ENCODE measurements at places on chromosomes 3 and 15.

- no peak for DNase-seq
These were observed 95.1 kb upstream of the TNFAIP8L3 start for GRCh38 chr15:51189669-51190385.

- DNase-seq = no peak
These were observed 68.7 kb downstream of the CHRD start for GRCh38 chr3:184448321-184449160.

- DNase-seq = no peak
These were observed 79.2 kb upstream of the ARHGEF3 start for GRCh38 chr3:56880720-56881575.

DNA sequence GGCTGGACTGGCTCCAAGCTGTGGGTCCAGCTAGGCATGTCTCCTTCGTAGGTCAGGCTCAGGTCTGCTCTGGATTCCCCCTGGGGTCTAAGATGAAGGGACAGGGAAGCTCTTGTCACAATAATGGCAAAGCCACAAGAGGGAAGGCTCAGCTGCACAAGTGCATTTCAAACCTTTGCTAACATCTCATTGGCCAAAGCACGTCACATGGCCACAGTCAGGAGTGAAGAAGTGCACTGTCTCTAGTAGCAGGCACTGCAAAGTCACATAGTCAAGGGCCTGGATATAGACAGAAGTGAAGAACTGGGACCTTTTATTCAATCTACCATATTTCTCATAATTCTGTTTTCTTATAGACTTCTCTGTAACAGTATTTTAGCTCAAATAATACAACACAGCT, 20.1 kb downstream of the DLEC1 start:
- no peak for DNase-seq

DNA sequence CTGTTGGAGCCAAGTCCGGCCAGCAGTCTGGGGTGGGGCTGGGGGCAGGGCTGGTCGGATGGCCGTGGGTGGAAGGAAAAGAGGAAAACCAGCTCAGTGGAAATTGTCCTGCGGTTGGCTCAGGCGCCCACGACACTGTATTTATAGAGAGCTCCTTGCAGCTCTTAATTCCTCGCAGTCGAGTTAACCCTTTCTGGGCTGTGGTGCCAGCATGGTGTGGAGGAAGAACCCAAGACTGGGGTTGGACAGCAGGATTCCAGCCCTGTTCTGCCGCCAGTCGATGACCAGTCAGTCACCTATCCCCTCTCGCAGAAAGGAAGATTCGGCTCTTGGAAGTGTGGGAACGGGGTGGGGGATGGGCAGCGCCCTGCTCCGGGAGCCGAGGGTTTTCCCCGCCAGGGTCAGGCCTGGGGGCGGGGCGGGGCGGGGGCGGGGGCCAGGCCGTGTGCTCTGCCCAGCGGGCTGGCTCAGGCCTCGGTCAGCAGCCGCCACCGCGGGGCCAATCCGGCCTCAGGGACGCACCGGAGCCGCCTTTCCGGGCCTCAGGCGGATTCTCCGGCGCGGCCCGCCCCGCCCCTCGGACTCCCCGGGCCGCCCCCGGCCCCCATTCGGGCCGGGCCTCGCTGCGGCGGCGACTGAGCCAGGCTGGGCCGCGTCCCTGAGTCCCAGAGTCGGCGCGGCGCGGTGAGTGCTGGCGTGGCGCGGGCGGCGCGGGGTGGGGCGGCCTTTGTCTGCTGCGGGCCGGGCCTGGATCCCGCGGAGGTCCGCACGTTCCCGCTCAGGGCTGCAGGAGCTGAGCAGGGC, at the start of gene CD276:
Gene CD276 (plus strand): TSS at position 607 of the 804 bp plus-strand sequence. CDS start 15,257 bp downstream, outside the sequence.
- DNase-seq = peak; percentile 29

DNA sequence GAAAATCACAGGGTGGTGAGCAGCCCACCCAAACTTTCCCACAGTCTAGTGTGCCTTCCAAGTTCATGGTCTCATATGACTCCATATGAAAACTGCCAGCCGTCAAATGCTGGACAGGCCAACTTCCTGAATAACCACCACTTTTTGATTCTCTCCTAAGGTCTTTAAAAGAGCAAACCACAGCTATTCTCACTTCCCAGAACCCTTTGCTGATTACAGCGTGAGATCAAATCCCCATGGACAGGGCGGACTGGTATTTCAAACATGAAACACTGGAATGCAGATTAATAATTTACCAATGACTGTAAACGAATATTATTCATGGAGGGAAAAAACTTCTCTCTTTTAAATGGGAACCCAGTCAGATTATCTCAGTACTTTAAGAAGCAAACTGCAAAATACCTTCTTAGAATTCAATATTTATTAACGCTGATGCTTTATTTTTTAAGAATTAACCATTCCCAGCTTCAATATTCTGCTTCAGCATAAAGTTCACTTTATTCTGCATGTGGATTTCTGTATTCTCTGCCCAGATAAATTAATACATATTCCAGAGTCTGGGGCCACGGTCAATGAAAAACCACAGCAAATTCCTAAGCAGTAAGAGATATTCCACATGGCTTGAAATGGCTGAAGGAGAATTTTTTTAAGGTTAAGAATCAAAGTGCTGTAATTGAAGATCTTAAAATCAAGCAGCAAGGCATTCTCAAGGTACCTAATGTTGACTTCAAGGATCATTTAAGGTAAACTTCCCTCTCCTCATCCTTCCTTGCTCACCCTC, 42.9 kb downstream of the MYO1E start:
- DNase-seq = no peak

GRCh38 chr3:113753376-113753985, 6.6 kb downstream of the ATP6V1A start:
- DNase-seq = no peak

GRCh38 chr3:53104762-53105161, 25.5 kb downstream of the RFT1 start:
- no peak for DNase-seq

DNA sequence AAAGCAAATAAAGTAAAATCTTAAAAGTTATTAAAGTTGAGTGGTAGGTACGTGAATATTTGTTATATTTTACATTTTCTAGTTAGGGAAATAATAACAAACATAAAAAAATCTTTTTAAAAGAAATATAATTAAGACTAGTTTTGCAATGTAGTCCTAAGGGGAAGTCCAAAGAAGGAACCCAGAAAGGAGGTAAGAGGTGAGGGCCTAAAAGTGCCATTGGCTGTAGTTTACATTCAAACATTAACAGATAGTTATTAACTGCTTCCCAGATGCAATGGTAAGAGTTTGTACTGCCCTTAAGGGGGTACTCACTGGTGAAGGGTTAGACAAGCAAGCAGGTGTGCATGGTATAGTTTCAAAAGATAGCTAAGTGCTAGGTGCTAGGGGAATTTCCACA, 79.2 kb downstream of the B3GALNT1 start:
- no peak for DNase-seq

DNA sequence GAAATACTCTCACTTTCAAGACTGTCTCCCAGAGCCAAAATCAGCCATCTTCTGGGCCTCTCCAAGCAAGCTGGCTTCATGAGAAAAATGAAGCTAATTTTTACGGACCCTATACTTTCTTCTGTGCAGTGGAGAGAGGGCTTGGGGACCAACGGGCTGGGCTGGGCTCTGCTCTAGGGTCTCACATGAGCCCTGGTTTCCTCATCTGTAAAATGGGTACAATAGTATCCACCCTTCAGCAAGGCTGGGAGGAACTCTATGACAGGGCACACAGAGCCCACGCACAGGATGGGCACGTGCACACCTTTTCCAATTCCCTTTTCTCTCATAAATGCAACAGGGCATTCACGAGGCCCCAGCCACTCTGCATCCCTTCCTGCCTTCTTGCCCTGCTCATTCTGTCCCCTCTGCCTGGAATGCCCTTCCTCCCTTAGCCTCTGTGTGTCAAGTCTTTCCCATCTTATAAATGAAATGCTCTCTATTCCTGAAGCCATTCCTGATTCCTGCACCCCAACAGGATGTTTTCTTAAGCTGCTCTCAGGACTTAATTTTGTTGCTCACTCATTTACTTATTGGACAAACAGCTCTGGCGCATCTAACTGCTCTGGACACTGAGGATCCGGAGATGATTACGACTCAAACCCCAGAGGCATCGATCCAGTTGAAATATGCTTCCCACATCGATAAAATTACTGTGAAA, 32.9 kb upstream of the SEC13 start:
- no peak for DNase-seq

DNA sequence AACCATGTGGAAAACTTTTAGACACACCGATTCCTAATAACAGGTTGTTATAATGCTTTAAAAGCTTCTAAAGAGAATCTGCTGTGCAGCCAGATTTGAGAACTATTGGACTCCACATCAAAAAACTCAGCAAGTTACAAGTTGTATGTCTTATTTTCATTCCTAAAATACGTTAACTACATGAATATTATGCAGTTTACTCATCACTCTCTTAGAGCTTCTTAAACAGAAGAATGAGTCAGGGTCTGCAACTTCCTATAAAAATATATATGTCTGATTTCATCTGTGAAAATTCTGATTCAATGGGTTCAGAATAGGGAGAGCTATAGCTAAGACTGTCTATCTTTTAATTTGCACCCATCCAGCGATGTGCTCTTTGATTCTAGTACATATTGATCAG, 244.2 kb upstream of the EPHA3 start:
- DNase-seq = no peak

DNA sequence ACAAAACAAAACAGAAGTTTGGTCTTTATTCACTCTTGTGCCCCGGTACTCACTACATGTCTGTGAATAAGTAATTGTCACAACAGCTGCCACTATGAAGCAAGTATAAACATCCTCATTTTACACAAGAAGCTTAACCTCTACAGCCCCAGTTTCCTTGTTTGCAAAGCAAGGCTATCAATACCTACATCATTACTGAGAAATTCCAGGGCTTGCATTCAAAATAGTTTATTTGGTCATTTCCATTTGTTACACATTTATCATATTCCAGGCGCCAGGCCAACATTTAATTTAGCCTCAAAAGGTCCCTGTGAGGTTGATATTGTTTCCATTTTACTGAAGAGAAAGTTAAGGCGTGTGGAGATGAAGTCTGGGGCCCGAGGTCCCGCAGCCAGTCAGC, 161.4 kb upstream of the LRTM1 start:
- no peak for DNase-seq

DNA sequence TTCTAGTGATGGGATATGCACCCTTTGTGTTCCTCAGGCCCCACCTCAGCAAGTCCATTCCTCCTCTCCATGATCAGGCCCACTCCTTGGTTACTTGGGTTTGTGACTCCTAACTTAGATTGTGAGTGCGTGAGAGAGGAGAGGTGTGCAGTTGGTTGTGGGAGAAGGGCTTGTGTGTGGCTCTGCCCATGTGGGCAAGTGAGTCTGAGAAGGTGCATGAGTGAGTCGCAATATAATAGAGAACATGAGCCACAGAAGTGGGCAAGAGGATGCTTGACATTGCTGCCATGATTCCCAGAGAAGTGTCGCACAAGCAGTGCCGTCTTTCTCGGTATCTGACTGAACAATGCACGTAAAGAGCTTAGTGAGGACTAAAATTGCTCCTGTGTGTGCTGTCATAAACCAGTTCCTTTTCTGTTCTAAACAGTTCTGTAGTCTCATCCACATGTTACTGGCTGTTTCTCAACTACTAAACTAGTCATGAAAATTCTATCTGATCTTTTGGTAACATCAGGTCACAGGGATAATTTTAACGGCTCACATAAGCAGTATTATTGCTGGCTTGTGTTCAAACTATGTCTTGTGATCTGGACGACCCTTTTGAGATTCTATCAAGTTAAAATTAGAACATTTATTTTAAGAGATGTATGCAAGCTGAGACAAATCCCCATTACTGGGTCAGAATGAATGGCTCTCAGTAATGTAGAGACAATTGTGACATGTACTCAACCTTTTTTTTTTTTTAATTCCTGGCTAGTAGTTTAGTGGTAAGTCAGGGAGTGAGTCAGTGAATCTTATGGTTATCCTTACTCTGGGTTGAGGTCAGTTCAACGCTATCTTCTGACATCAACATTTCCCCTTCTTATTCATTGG, 25.6 kb downstream of the GYG1 start:
- no peak for DNase-seq

DNA sequence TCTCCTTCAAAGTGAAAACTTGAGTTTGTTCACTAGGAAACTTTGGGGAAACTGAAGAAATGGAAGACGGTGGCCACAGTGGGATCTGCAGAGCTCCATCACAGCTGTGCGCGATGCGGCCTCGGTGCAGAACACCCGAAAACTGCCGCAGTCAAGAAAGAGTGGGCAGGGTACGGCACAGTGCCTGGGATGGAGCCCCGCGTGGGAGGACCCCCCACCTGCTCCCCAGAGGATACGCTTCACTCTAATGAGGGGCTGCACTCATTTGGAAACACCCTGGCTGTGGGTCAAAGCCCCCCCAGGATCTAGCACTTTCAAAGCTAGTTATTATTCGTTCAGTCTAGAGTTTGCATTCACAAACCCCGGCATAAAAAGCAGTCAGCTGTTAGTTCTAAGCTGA, 9.5 kb downstream of the ADAMTS17 start:
- DNase-seq = no peak

DNA sequence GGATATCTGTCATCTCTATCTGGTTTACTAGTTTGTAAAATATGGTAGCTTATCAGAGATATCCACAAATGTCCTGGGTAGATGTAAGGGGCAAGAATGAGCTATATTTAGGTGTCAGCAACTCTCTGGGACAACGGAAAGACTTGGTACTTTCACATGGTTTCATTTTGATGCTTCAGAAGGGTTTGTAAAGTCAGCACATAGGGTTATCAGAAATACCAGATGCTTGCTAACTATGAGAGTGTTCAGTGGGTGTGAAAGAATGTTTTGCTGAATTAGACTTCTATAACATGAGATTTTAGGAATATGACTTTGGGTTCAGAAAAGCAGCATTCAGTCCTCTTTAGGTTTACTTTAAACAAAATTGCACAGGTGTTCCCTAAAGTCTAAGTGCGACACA, 466.5 kb upstream of the PDZRN3 start:
- DNase-seq = no peak

DNA sequence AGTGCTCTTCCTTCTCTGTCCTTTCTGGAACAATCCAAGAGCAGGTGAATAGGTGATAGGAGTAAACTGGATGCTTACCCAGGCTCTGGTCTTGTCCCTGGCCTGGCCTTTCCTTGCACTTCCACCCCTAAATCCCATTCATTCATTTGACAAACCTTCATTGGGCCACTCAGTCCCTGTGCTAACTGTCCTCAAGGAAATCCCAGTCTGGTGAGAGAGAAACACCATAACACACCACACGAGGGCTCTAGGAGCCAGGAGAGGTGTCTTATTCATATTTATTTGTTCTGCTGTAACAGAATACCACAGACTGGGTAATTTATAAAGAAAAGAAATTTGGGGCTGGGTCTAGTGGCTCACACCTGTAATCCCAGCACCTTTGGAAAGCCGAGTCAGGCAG, 22.8 kb downstream of the EFCC1 start:
- no peak for DNase-seq

GRCh38 chr3:78569804-78570203, 1198.0 kb downstream of the ROBO1 start:
- no peak for DNase-seq

DNA sequence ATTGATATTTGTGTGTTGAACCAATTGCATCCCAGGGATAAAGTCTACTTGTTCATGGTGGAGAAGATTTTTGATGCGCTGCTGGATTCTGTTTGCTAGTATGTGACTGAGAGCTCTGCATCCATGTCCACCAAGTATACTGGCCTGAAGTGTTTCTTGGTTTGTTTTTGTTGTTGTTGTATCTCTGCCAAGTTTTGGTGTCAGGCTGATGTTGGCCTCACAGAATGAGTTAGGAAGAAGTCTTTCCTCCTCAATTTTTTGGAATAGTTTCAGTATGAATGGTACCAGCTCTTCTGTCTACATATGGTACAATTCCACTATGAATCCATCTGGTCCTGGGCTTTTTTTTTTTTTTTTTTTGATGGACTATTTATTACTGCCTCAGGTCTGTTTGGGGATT, 50.9 kb upstream of the OSTN start:
- no peak for DNase-seq
